ENCODE measurements at places on chromosomes 11 and 22.

DNA sequence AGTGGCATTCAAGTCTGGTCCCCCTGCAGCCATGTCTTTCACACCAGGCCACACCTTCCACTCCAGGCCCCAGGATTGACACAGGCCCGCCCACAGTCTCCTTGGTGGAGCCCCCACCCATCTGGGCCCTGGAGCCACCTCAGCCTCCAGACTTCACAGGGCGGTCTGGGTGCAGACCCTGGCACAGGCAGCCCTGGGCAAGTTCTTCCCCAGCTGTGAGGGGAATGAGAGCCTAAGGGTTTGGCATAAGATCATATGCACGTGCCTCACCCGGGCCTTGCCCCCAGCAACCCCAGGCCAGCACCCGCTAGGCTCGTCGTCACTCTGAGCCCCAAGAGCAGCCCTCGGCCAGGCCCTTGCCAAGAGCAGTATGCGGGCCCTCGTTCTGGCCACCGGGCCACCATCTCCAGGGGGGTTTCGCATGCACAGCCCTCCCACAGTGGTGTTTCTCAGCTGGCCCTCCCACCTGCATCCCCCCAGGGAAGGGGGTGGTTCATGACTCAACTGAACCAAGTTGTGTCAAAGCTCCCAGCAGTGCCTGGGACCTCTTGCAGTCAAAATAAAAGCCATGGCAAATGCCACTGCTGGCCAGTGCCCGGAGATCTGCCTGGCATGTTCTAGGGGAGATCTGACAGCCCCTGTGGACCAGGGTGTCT, 70.4 kb upstream of the KCNQ1OT1 start:
- DNase-seq = no peak

- no peak for DNase-seq
These were observed 7.3 kb upstream of the CTSC start for GRCh38 chr11:88344869-88345268.

DNA sequence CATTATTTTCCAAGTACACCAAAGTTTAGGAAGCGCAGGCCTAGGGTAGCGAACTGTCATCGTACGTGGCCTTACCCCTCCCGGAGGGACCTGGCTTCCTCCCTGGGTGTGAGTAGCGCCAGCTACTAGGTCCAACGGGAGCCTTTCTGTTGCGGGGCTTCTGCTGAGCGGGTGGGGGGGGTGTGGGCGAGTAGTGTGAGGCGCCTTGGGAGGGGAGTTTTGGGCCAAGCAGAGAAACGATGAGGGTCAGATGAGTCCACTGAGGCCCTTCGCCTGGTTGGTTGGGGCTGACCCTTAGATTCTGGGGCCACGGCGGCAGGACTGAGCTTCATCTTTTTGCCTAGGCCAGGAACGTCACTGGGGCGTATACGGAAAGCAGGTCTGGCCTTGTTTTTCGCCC, 868 bp downstream of the TEF start:
- no peak for DNase-seq

DNA sequence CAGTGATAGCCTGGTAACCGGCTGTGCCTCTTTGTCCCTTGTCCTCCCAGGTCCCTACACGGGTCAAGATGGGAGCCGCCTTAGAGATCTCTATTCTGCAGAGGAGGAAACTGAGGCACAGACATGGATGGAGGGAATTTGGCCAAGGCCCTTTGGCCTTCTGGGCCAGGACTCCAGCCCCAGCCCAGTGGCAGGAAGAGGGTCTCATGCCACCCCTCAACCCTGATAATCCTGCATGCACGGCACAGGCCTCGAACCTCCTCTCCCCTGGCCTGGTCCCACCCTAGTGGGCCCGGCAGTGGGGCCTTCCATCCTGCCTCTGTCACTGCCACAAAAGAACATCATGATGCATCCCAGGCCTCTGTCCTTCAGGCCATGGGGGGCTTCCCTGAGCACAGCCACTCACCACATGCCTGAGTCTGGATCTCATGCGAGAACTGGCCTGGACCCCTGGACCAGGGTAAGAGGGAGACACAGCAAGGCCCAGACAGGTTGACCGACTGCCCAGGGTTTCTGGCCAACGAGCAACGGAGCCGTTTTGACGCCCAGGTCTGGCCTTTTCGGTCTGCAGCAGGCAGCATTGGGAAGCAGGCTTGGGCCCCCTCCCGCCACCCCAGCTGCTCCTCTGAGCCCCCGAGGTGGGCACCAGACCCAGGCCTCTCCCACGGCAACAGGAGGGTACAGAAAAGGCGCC, 6.5 kb downstream of the LINC01488 start:
- no peak for DNase-seq

DNA sequence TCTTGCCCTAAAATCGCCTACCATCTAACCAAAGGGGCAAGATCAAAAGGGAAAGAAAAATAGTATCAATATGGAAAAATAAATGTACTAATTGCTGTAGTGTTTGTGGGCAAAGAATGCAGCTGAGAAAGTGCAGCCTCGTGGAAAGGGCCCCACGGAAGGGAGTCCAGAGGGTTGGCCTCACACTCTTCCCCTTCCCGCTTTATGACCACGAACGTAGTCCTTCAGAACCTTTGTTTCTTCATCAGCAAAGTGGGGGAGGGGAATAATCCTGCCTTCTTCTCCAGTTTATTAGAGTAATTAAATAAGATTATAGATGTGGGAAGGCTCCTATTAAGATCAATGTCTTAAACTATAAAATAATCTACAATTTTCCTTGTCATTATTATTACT, 41.0 kb downstream of the FLI1 start:
- no peak for DNase-seq

DNA sequence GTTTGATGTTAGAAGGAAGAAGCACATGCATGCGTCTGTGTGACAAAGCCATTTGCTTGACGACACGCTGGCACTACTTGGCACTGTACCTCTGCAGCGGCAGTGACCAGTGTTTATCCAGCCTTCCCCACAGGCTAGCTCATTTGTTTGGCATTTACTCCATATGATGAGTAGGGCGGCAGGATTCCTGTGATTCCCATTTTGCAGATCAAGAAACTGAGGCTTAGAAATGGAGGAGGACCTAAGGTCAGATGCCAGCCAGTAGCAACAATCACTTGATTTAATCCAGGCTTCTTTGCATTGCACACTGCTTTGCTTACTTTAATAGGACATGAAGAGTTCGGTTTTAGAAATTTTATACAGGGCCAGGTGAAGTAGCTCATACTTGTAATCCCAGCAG, 45.0 kb downstream of the TBC1D22A start:
- no peak for DNase-seq

DNA sequence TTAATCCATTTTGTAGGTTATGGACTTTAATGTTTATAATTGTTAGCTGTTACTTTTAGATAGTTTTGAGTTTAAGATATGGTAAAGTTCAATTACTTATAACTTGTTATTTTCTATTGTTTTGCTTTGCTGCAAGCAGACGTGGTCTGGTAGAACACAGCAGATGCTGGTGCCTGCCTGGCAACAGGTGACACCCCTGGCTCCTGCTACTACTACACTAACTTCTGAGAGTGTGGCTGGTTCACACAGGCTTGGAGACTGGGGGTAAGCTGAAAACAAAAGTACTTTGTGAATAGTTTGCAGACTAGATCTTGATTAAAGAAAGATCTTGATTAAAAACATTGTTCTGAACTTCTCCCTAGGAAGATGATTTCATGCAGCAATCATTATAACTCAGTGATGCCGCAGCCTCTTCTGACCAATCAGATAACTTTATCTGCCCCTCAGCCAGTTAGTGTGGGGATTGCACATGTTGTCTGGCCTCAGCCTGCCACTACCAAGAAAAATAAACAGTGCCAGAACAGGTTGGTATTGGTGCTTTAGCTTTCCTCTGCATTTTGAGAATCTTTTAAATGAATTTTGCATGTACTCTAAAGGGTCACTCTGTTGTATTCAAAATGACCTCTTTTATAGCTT, 90.4 kb downstream of the HIPK3 start:
- no peak for DNase-seq

DNA sequence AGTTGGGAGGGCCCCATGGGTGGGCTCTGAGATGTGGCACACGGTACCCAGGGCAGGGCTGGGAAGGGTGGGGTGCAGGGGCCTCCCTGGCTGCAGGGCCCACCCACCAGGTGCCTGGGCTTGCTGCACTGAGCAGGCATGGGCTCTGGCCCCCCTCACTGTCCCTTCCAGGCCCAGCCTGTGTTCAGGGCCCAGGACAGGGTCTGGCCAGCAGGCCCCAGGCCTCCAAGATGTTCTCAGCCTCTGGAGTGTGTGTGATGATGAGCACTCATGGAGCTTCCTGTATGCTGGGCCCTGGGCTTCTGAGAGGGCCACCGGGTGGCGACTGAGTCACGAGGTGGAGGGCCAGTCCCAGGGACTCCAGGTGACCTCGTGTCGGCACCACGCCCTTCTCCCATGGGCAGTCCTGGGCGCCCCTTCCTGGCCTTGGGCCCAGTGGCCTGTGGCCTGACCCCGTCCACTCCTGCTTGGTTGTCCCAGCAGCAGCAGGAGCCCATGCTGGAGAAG, 55.9 kb upstream of the CCDC188 start:
- peak; percentile 29 for DNase-seq

DNA sequence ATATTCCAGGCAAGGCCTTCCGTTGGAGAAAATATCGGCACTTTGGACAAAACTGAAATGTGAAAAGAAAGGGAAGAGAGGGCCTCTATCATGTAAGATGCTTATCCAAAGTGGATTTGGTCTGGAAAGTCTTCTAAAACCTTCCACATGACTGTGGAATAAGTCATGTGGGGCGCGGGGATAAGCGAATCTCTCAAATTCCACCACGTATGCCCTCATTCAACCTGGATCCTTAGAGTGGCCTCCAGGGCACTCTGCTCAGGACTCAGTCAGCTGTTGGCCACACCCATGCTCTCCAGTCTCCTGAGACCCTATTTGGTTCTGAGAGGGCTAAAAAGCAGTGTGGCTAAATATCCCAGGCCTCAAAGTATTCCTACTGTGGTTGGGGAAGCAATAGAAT, 2.0 kb upstream of the TIMP3 start:
- DNase-seq = no peak

GRCh38 chr11:3674189-3674588, 3.0 kb upstream of the CHRNA10 start:
- DNase-seq = no peak

GRCh38 chr11:56817661-56818060, 69.2 kb upstream of the OR9G4 start:
- DNase-seq = no peak

DNA sequence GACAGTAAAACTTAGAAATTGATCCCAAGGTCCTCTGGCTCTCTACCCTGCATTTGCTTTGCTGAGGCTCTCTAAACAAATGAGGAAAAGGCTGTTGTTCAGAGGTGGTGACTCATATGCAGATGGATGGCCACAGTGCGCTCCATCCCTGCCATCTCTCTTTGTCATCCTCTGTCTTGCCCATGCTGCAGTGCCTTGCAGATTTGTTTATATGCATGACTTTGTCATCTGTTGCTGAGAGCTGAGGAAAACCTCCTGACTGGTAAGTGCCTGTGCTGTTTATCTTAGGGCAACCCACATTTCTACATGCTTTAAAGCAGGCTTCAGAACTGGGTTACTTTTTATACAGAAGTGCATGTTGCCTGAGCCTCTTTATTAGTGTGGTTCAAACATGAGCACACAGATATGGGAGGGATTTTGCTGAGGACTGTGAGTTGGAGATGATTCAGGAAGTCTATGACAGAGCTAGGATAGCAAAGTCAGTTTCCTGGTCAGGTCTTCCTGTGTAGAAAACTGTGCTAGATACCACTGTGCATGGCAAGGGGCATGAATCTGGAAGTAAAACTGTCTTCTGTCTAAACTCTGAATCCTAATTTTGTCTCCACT, 57.4 kb downstream of the JAM3 start:
- peak; percentile 16 for DNase-seq

DNA sequence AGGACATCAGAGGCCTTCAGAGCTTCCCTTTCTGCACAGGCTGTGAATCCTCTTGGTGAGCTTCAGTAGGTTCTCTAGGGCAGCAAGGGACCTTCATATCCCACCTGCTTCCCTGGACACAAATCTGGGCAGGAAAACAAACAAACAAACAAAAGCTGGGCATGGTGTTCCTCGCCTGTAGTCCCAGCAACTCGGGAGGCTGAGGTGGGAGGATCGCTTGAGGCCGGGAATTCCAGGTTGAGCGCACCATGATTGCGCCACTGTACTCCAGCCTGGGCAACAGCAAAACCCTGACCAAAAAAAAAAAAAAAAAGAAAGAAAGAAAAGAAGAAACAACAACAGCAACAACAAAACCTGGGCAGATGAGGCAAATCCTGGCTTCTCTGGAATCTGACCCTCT, 92.9 kb downstream of the CEP164 start:
- no peak for DNase-seq

- peak; percentile 30 for DNase-seq
These were observed 12.8 kb downstream of the CTSC start for GRCh38 chr11:88324562-88325345.

GRCh38 chr11:131827430-131827829, 457.0 kb downstream of the NTM start:
- no peak for DNase-seq

- DNase-seq = no peak
These were observed 75.3 kb upstream of the CREB3L1 start for GRCh38 chr11:46202149-46202548.

DNA sequence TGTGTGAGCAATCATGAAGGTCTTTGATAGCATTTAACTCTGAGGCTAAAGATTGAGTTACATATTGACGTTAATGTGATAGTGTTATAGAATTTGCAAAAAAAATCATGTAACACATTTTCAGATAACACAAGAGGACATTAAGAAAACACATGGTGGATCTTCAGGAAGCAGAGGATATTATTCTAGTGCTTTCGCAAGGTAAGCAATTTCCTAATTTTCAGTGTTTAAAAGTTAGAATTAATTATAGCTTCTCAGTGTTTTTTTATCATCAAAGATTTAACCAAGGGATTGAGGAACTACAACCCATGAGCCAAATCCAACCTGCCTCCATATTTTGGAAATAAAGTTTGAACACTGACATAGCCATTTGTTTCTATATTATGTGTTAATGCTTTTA, 78.5 kb downstream of the DKK3 start:
- no peak for DNase-seq

- no peak for DNase-seq
These were observed 52.8 kb downstream of the KCNJ4 start for GRCh38 chr22:38402204-38402603.

DNA sequence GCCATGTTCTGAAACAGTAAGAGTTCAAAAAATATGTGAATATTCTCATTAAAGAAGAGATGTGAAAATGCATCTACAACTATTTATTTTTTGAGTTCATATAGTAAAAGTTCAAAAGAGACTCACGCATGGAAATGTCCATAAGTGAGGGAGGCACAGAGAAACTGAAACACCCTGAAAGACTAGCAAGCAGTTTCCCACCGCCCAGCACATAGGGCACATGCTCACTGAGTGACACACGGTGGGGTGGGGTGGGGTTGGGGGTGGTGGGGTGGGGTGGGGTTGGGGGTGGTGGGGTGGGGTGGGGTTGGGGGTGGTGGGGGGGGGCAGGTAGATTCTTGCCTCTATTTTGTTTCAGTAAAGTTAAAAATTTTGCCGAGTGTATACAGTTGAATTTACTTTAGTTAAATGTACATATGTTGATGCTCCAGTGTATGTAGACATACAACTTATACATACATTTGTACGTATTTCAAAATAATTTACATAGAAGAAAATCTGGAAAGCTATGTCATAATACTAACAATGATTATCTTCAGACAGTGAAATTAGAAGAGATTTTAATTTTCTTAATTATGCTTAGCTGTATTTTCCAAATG, 6.3 kb downstream of the CCDC34 start:
- no peak for DNase-seq

Data from activated CD4-positive, alpha-beta T cell treated with anti-CD3 and anti-CD28 coated beads, Interleukin-10, Interleukin-2, amounts not matched to agents 100 ng/mL and 50 ng/mL, durations not matched to agents 16 hours and 8 hours (primary cell).